ENCODE measurements at places on chromosomes 13 and 19.

DNA sequence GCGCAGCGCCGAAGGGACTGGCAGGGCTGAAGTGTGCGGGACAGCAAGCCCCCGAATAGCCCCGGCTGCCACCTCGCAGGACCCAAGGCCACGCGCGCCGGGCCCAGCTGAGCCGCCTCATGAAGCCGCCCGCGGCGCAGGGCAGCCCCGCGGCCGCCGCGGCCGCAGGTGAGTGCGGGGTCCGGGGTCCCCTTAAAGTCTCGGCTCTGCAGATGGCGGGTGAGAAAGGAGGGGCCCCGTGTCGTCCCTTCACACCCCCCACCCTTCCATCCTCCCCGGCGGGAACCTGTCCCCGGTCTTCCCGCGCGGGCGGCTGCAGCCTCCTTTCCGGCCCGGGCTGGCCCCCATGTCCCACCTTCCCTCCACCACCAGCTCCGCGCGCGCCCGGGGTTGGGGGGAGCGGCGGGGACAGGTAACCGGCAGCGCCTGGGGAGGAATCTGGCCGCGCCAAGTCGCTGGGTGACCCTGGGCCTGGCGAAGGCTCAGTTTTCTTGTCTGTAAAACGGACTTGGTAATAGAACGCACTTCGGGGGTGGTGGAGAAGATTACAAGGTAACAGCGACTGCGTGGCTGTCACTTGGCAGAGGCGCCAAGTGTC, 338 bp downstream of the RGCC start:
- DNase-seq = no peak

DNA sequence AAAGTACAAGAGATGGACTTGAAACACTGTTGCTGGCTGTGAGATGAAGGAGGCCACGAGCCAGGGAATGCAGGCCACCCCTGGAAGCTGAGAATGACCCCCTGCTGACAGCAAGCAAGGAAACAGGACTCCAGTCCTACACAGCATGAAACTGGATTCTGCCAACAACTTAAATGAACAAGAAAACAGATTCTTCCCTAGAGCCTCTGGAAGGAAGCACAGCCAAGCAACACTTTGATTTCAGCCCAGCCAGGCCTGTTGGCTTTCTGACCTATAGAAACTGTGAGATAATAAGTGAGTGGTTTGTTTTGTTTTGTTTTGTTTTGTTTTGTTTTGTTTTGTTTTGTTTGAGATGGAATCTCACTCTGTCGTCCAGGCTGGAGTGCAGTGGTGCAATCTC, 105.3 kb upstream of the CACNA1A start:
- DNase-seq = no peak

GRCh38 chr13:98710521-98710920, 42.0 kb downstream of the SLC15A1 start:
- no peak for DNase-seq

GRCh38 chr19:47765523-47766358, 12.8 kb upstream of the SELENOW start:
- peak; percentile 44 for DNase-seq

GRCh38 chr19:29546583-29547190, 20.9 kb downstream of the VSTM2B start:
- no peak for DNase-seq

GRCh38 chr19:7677669-7678311, 900 bp downstream of the MCEMP1 start:
- DNase-seq = no peak

DNA sequence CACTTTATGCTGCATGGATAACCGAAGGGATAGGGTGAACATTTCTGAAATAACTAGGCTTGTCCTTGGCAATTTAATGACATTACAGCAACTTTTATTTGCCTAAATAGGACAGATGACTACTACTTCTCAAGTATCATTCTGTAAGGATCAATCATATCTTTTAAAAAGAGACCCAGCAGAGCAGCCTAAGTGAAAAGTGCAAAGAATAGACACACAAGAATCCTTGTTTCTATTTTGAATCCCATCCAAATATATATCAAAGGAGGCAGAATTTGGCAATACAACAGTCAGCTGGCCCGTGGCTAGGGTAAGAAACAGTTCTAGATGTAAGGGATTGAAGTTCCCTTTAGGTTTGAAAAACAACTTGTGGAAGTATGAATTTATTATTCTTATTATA, 6.9 kb downstream of the THSD1 start:
- DNase-seq = no peak

GRCh38 chr13:40189426-40189825, 477.0 kb downstream of the FOXO1 start:
- DNase-seq = no peak

GRCh38 chr19:21593934-21594820, 88.8 kb downstream of the ZNF429 start:
- no peak for DNase-seq

Measured in prostate gland (tissue), 2 donors.